CD4-positive, alpha-beta T cell treated with Interleukin-6 at 100 ng/mL for 8 hours (primary cell): ENCODE measurements at places on chromosomes 2 and 18.

- DNase-seq = no peak
These were observed 327.2 kb upstream of the TRIB2 start for GRCh38 chr2:12389344-12390045.

DNA sequence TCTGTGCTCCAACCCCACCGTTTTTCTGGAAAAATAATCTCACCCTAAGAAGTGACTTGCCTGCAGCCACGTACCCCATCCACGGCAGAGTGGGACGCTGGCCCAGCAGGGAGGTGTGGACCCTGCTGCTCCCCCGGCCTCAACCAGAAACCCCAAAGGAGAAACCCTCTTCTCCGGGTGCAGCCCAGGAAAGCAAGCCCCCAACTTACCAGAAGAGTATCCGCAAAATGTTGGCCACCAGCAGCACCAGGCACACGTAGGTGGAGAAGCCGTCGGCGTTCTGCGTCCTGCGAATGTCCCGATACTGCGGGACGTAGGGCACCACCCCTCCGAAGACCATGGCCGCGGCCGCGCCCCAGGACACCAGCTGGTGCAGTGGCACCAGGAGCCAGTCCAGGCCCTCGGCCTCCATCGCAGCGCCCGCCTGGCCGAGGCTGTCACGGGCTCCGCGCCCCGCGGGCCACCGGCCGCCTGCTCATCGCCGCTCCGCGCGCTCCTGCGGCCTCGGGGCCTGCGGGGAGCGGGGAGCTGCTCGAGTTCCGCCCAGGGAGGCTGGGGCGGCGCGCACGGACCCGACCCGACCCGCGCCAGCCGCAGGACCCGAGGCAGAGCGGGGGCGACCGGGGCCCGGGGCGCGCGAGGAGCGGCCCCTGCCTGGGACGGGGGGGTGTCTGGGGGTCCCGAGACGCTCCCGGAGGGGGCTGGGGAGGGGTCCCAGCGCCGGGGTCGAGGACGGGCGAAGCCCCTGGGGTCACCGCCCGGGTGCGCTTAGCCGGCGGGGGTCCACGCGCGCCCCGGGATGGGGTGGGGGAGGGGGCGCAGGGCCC lies 725 bp downstream of the SLC66A2 start:
- no peak for DNase-seq

- no peak for DNase-seq
These were observed 26.0 kb upstream of the BCL2L11 start for GRCh38 chr2:111094691-111095090.

- DNase-seq = no peak
These were observed 396.3 kb downstream of the TRIB2 start for GRCh38 chr2:13113002-13113401.

DNA sequence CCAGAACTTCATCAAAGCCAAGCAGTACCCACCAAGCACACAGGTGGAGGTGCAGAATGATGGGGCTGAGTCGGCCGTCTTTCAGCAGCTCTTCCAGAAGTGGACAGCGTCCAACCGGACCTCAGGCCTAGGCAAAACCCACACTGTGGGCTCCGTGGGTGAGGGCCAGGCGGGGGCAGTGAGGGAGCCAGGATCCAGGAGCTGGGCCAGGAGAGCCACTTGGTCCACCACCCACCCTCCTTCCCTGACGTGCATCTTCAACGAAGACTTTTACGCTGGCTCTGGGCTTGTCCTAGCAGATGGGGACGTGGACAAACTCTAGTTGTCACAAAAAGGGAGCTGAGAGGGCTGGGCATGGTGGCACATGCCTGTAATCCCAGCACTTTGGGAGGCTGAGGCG lies 11.8 kb downstream of the VIL1 start:
- DNase-seq = no peak

- no peak for DNase-seq
These were observed 96.6 kb upstream of the CTDP1 start for GRCh38 chr18:79582978-79583377.

GRCh38 chr2:54512663-54513362 lies 56.7 kb downstream of the SPTBN1 start:
- DNase-seq = no peak
